ENCODE measurements at places on chromosomes 4 and X. TPM values are rescaled to one million over a fixed set of nuclear protein-coding genes. Genes with fewer than 3 reads are reported as not detected.

The MTTP gene
- total RNA-seq: 12.4 TPM

The CSAG2 gene
- not detected for total RNA-seq

The CCDC110 gene
- 0.98 TPM for total RNA-seq

The PDE5A gene
- 2.5 TPM for total RNA-seq

The MBNL3 gene
- 1.0 TPM for total RNA-seq

The H2BW2 gene
- not detected for total RNA-seq

The GABRG1 gene
- total RNA-seq: not detected

The SH3D19 gene
- total RNA-seq: 4.1 TPM

The ARHGAP24 gene
- 0.67 TPM for total RNA-seq

The NUP62CL gene
- 5.8 TPM for total RNA-seq

The SLC4A4 gene
- total RNA-seq: 18.0 TPM

The DIAPH2 gene
- total RNA-seq: 4.0 TPM

The GABRE gene
- 4.0 TPM for total RNA-seq

The USP17L13 gene
- not detected for total RNA-seq

The PAGE2B gene
- total RNA-seq: not detected

The TMEM184C gene
- 32.2 TPM for total RNA-seq

The RHOXF2 gene
- total RNA-seq: not detected

The SULT1B1 gene
- total RNA-seq: not detected

The FGB gene
- total RNA-seq: not detected

The SATL1 gene
- total RNA-seq: not detected

The KCNE5 gene
- not detected for total RNA-seq

The SETD7 gene
- total RNA-seq: 28.7 TPM

The RAB41 gene
- total RNA-seq: not detected

The TSC22D3 gene
- 37.9 TPM for total RNA-seq

The SLIT2 gene
- total RNA-seq: 0.78 TPM

The HSFX4 gene
- not detected for total RNA-seq

The GAGE12G gene
- total RNA-seq: not detected

The AMER1 gene
- 0.84 TPM for total RNA-seq

The NUP54 gene
- total RNA-seq: 38.6 TPM

The ATP2B3 gene
- not detected for total RNA-seq

The TRIM61 gene
- not detected for total RNA-seq

The RNF175 gene
- not detected for total RNA-seq

The FGG gene
- not detected for total RNA-seq

The HTR2C gene
- not detected for total RNA-seq

The GAGE2A gene
- not detected for total RNA-seq

The HSFX2 gene
- not detected for total RNA-seq

The PGAM4 gene
- not detected for total RNA-seq

The NAT8L gene
- total RNA-seq: 3.0 TPM

The NR3C2 gene
- total RNA-seq: 1.1 TPM

The LRCH2 gene
- total RNA-seq: not detected

The STK26 gene
- 14.7 TPM for total RNA-seq

The TMSB15A gene
- total RNA-seq: not detected

The UNC5C gene
- not detected for total RNA-seq

The TMEM31 gene
- not detected for total RNA-seq

The C4orf50 gene
- 0.07 TPM for total RNA-seq

The HTRA3 gene
- total RNA-seq: not detected

All from Caki2 (cell line).